ENCODE measurements at places on chromosomes 2 and 18.

GRCh38 chr2:174012347-174013314 lies 47.5 kb upstream of the SP3 start:
- no peak for DNase-seq

DNA sequence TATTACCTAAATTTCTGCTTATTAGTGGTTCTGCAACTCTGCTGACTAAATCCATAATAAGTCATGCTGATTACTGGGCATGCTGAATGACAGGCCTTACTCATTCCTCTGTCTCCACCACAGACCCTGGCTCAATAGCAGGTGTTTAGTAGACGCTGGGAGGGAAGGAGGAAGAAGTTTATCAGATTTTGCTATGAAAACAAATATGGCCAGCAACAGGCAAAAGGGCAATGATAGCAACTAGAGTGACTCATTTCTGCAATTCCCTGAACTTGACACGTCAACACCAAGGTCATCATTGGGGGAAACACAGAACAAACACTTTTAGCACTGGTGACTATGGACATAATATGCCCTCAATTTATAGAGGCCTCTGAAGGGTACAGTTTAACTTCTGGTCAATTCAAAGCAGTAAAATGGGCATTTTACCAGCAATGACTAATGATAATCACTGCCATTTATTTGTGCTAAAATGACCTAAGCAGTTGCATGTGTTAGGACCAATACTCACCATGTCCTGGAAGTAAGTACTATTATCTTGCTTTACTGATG lies 35.2 kb downstream of the TMEM163 start:
- DNase-seq: peak; percentile 64

- no peak for DNase-seq
Observed at GRCh38 chr2:215983581-215984351, 29.6 kb downstream of the MREG start.

DNA sequence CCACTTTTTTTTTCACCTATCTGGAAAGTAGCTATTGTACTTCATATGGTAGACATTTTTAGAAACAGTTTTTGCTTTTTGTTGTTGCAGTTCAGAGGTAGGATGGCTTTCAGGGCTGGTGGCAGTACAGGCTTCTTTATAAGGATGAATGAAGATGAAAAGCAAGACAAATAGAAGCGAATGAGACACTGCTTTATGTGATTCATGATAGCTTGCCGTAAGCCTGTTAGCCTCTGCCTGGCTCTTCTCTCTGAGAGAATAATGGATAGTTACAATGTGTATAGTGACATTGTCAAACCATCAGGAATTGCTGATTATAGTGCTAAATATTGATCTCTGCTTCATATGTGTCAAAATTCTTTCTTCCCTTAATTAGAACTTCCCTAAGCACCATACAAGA lies 173.7 kb downstream of the NR4A2 start:
- peak; percentile 48 for DNase-seq

GRCh38 chr2:168037778-168038177 lies 209.6 kb downstream of the STK39 start:
- no peak for DNase-seq

All from NCI-H146 (cell line).